Jurkat, Clone E6-1 (cell line): ENCODE measurements at places on chromosomes 11 and 22.

DNA sequence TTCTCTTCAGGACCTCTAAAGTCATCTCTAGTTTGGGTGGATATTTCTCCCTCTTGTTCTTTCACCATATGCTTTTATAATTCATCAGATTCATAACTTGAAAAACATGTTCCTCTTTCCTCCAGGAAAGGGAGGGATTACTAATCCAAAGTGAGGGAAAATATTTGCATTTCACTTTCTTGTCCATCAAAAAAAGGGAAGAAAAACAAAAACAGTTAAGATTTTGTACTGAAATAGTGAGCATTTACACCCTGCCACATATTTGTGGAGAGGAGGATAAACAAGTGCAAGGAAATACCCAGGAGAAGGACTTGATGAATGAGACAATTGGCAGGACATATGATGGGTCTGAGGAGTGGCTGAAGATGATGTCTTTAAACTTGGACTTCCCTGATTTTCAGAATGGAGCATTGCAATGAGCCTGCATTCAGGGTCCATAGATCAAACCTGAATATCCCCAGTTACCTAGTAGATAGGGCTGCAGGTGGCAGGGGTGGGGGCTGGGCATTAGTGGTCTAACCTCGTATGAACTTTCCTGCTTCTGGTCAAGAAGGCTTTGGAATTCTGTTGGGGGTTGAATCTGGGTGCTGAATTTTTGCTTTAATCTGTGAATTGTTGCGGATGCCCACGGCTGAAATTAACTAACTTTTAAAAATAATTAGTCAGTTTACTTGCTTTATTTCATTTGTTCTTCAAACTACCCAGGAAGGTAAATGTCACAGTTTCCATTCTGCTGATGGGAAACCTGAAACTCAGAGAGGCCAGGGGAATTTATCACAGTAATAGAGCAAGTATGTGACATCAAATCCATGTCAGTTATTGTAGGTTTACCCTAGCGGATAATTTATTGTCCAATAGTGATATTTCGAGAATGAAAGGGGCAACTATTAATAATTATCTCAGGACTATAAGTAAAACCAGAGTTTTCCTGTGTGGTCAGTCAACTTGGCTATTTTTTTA, 36.9 kb upstream of the TMEM123 start:
- no peak for DNase-seq

GRCh38 chr11:71079795-71080194, 172.6 kb downstream of the SHANK2 start:
- no peak for DNase-seq

- DNase-seq = no peak
Observed at GRCh38 chr11:95230810-95231126, 234 bp downstream of the SESN3 start.

GRCh38 chr22:50305393-50305922, 2.0 kb downstream of the PLXNB2 start:
- DNase-seq = no peak

DNA sequence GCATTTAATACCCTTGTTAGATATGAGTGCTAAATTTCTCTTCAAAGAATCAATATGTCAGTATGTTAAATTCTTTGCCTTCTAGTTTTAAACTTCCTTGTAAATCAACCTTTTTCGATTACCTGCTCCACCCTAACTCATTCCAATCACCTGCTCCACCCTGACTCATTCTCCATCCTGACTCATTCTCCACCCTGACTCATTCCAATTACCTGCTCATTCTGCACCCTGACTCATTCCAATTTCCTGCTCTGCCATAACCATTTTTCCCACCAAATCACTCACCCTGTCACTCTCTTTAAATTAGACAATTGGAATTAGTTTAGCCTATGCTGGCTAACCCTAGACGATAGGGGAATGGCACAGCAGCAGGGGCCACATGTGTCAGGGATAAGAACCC, 519.5 kb upstream of the LRRC4C start:
- DNase-seq = no peak

DNA sequence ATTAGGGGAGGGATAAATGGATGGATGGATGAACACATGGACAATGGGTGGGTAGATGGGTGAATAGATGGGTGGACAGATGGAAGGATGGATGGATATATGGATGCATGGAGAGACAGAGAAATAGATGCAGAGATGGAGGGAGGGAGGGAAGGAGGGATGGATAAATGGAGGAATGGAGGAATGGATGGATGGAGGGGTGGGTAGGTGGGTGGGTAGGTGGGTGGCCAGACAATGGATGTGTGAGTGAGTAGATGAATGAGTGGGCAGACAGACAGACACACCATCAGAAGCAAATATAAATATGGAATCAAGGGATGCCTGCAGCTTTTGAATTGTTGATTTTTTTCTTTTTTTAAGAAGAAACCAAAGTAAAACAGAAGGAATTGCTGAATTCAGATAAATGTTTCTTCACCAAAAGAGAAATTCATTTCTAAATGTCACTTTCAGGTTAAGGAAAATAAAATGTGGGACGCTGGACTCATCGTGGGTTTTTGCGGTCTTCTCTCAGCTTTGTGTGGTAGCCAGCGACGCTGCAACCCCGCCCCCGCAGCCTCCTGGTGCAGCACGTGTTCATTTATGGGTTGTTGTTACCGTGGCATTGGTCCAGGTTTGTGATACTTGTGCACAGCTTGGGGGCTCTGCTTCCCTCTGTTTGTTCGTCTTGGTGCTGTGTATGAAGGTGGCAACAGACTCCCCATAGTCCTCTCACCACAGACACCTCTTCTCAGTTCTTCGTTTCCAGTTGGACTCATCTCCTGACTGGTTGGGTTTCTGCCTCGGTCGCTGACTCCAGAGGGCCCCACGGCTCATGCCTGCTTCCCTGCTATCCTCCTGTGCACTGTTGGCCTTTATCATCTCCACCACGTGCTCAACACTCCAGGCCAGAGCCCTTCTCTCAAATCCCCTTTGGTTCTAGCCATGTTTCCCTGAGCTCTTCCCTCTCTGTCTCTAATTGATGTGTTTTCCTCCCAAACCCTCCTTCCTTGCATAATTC, 76.4 kb downstream of the CDKN1C start:
- no peak for DNase-seq

GRCh38 chr11:71490044-71490730, 36.9 kb upstream of the KRTAP5-7 start:
- no peak for DNase-seq

DNA sequence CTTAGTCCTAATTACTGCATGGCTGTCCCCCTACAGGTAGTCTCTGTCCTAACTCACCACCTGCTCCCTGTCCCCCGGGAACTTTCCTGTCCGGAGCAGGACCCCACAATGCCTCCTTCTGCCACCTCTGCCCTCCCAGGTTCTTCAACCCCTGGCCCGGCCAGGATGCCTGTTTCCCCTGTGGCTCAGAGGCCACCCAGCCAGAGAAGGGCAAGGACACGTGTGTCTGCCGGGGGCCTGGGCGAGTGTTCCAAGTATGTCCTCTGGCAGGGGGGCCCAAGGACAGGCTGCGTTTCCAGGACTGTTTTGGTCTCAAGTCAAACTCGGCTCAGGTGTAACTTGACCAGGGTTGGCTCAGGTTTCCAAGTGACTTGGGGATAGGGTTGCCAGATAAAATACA, 63.8 kb downstream of the BTG4 start:
- DNase-seq = no peak

DNA sequence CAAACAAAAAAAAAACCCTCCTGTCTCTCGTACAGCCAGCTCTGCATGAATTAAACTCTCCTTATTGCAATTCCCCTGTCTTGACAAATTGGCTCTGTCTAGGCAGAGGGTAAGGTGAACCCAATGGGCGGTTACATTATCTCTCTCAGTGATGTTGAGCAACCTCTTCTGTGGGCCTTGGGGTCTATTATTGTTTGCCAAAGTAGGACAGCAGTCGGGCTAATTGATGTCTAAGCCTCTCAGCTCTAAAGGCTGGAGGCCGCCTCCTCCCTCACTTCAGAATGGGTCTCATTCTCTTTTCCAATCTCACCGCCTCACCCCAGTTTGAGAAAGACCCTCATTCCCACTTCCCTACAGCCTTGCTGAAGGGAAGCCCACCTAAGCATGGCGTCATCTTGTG, 1.3 kb upstream of the SLC25A45 start:
- DNase-seq = no peak

DNA sequence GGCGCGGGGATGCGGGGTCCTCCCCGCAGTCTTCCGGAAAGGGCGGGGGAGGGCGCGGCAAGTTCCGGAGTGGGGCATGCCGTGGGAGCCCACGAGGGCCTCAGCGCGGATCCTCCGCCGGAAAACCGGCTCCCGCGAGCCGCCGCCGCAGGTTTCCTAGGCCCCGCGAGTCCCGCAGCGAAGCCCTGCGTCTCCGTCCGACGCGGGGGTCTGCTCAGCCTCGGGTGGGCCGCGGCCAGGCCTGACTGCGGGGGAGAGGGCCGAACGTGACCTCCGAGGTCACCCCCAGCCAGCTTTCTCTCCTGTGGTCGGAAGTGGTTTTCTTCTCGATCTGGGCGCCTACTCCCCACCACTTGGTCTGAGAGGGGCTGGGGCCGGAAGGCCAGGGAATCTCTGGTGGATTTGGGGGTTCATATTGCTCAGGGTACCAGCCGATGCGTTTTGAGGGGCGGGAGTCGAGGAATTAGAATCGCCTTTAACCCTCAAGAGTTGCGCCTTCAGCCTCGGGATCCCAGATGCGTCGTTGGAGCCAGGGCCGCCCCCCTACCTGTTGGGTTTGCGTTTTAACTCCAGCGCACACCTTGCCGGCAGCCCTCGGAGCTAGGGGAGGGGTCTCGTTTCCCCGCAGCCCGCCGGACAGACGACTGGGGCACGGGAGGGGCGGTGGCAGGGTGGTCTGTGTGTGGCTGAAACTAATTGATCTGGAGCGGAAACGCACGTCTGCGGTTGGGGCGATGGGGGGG, 3.6 kb upstream of the CCND1 start:
- no peak for DNase-seq

DNA sequence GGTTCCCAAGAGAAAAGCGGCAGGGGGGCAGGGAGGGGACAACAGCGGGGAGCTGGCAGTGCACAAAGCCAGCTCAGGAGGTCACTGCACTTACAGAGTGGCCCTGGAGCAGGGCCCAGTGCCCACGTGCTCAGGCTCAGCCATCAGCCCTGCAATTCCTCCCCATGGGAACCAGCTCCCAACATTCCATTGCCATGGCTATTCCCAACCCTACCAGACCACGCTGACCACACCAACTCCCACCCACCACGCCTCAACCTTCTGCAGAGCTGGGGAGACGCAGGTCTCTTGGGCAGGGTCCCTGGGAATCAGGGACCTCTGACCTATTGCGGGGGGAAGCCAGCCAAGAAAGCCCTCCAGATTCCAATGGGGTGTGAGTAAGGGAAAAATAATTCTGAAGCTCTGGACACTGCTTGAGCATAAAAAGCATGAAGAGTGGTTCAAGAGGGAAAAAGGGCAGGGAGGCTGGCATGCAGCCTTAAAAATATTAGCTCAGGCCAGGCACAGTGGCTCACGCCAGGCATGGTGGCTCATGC, 38.3 kb upstream of the TFIP11 start:
- DNase-seq = no peak

DNA sequence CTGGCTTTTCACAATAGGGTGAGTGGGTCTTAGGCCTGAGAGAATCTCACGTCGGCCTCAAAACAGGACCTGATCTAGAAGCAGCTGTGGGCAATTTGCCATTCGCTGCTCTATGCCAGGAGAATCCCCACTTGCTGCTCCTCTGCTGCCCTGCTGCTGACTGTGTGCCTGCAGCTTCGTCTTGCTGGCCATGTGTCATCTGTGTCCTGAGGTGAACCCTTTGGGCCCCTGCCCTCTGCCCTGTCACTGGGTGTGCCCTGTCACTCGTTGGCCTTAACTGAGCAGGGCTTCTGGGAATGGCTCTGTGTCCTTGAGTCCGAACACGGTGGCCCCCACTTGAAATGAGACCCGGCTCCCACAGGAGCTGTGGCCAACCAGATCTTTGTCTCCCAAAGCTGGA, 6.2 kb downstream of the NAA40 start:
- no peak for DNase-seq

DNA sequence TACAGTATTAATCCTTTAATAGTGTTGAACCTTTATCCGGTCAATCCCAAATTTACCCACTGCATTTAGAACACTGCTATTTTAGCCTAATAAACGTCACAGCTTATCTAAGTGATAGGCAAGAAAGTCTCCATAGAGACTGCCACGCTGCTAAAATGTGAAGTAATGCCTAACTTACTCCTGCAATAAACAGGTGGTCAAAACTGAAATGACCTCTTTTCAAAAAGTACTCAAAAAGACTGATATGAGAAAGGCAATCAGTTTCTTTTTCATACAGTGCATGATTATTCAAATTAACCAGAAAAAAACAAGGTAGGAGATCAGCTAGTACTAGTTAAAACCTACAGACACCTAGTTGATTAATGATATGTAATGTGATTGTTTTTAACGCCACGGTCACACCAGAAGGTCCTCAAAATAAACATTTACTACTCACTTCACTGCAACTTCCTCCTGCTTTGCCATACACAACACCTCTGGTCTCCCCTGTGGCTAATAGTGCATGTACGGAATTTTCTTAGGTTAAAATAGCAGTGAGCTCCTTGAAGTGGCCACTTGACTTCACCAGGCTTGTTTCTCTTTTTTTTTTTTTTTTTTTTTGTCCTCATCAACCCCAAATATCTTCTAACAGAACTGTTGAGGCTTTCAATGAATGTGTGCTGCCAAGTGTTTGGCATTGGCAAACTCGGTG, 8.8 kb downstream of the ATP5MG start:
- no peak for DNase-seq

DNA sequence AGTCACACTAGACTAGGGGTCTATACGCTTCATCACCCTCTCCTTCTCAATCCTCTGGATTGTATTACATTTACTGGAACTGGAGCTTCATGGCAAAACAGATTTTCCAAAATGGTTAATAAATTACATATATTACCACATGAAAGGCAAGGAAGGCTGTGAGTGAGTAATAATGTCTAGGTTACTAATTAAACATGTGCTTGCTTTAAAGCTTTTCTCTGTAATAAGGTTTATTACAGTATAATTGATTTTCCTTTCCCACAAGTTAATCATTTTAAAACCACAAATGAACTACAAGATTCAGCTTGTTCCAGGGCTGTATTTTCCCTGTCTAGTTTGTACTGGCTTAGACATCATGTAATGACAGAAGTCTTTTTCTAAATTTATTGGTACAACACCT, 25.6 kb downstream of the MMP13 start:
- DNase-seq = no peak

GRCh38 chr11:39542460-39542859, 1917.0 kb downstream of the LRRC4C start:
- no peak for DNase-seq

DNA sequence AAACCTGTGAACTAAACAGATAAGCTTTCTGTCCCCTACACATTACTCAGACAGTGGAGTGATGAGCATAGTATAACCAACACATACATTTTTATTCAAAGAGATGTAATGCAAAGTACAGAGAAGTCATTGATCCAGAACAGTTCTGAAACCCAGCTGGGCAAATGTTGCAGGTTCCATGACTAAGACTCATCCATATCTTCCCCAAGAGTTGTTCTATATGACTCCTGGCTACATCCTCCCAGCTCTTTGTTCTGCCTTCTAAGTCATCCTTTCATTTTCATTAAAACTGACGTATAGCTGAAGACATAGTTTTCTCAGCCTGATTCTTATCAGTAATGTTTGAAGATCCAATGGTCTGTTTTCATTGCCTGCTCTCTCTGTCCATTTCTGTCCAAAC, 47.3 kb downstream of the PLAAT5 start:
- DNase-seq = no peak

GRCh38 chr11:40139536-40139935, 1319.9 kb downstream of the LRRC4C start:
- DNase-seq = no peak
